ENCODE measurements at places on chromosomes 1 and 21.

DNA sequence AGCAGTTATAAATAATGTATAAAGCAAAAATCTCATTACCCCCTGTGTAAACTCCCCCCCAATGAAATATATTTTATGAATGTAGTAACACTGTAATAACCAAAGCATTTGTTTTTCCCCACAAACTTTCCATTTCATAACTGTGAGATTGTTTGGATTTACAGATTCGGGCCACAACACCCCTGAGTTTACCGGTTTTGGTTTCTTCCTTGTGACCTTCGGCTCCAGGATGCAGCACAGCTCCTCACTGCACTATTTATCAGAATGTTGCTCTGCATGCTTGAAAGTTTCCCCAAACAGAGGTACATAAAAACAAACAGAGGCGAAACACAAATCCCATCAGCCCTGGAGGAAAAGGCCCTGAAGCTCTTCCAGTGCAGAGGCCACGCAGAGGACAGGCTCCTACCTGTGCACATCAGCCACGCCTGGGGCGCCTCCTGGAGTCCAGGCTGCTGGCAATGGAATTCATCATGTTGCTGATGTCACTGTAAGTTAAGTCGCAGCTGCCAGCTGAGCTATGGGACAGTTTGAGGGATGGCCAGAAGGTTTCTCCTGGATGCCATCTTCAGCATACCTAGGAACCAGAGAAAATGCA lies 122.0 kb downstream of the LMO4 start:
- DNase-seq = no peak

DNA sequence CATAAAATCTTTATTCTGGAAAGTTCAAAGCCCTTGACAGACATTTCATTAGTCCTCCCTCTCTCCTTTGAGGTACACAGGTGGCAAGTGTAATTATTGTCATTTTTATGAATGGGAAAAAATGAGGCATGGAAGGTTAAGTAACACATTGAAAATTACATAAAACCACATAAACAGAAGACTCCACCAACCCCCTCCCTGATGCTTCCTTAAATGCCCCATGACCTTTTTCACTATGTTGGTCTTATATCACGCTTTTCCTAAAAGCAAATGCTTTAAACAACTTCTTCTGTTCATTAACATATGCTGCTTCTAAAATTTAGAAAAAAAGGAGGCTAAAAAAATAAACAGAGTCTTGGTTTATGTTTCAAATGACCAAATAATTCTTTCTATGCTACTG lies 648.4 kb downstream of the PTPRC start:
- no peak for DNase-seq

DNA sequence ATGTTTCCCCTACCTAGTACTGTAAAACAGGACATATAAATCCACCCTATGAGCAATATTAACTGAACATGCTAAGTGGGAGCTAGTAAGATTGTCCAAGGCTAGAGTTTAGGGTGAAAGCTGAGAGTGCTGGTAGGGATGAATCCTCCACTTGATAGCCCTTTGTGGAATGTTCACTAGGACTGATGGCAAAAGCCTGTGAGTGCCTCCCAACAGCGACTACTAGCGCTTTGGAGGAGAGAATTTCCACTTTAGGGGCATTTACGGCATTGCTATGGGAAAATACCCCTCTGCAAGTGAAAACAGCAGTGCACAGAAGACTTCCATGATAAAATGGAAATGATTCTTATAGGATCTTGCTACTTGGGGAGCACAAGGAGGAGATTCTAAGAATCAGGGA lies 35.9 kb downstream of the CFHR5 start:
- DNase-seq = no peak

GRCh38 chr1:68221980-68222373 lies 10.3 kb downstream of the WLS start:
- no peak for DNase-seq

All from stimulated activated CD8-positive, alpha-beta memory T cell treated with anti-CD3 and anti-CD28 coated beads, Interleukin-4, amount 100 ng/mL, for 1 hour (primary cell).